ENCODE measurements at places on chromosomes 16 and 17. TPM values are rescaled to one million over a fixed set of nuclear protein-coding genes. Genes with fewer than 3 reads are reported as not detected.

The SPNS3 gene
- total RNA-seq: 4.2 TPM

The TPSB2 gene
- not detected for total RNA-seq

DNA sequence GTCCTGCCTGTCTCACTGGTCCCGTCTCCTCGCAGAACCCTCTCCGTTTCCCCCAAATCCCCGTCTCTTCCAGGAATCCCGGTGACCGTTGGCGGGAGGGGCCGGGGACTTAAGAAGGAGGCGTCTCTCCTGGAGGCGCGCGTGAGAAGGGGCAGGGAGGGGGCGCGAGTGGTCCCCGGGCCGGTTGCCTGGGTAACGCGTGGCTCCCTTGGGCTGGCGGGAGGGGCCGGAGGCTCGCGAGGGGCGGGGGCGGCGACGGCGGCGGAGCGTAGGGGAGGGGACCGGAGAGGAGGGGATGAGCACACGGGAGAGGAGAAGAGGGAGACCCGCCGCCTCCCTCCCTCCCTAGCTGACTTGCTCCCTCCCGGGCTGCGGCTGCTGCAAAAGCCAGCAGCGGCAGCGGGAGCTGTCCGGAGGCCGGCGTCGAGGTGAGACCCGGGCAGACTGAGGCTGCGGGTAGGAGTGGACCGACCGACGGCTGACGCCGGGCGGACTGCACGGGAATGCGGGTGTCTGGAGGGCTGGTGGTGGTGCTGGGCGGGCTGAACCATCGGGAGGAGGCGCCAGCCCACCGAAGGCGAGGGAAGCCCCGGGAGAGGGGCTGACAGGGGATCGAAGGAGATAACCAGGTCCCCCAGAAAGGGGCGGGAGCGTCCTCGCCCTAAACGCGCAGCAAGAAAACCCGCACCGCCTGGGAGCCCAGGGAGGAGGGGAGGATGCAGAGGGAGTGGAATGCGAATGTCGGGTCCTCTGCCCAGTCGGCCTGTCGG, at the start of gene PRRT2:
Gene PRRT2, plus strand, starts transcription at position 298 of the 770 bp plus-strand sequence. CDS start 862 bp downstream, outside the sequence.
- no peak for DNase-seq

DNA sequence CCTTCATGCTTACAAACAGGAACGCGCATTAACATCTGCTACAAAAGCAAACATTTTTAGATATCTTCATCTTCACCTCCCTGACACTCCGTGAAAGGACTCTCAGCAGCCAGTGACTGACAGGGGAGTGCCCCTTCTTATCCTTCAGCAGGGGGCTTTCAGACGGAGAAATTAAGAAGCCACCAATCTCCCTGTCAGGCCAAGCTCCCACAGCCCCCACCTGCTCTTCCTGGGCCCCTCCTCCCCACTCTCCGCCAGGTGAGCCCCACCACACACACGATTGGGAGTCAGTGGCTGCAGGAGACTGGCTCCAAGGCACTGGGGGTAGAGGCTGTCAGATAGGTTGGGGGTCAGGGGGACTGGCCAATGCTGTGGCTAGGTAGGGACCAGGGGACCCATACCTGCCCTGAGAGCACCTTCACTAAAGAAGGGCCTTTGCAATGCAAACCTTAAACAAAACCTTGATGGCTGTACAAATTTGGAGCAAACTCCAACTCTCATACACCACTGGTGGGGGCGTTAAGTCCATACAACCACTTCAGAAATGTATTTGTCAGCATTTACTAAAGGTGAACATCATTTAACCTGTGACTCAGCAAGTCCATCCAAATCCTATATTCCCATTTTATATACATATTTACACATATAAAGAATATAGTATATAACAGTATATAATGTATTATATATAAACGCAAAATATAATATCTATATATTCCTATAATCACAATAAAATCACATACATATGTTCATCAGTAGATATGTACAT, 232.2 kb downstream of the ZNF423 start:
- DNase-seq: no peak

DNA sequence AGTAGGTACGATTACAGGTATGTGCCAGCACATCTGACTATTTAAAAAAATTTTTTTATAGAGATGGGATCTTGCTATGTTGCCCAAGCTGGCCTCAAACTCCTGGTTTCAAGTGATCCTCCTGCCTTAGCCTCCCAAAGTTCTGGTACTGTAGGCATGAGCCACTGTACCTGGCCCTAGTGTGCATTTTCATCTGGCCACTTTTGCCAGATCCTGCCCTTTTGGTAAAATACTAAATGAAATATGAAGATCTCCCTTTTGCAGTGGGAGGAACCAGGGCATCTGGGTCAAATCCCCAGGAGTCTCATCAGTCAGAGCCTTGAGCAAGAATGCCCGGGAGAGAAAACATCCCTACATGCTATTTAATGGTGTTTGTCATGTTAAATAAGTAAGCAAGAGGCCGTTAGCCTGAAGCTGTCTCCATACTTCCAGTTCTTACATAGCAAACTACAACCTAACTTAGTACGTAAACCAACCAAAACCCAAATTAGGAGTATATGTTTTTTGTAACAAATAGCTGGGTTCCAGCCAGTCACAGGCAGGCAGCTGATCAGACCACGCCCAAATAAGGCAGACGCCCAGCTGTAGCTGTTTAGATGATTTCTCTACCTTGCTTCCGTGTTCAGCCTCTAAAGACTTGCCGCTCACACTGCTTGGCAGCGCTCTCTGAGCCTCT, 46.5 kb upstream of the CLEC18A start:
- no peak for DNase-seq

- DNase-seq: no peak
Measured at GRCh38 chr16:68251832-68252231, 6.7 kb downstream of the PLA2G15 start.

DNA sequence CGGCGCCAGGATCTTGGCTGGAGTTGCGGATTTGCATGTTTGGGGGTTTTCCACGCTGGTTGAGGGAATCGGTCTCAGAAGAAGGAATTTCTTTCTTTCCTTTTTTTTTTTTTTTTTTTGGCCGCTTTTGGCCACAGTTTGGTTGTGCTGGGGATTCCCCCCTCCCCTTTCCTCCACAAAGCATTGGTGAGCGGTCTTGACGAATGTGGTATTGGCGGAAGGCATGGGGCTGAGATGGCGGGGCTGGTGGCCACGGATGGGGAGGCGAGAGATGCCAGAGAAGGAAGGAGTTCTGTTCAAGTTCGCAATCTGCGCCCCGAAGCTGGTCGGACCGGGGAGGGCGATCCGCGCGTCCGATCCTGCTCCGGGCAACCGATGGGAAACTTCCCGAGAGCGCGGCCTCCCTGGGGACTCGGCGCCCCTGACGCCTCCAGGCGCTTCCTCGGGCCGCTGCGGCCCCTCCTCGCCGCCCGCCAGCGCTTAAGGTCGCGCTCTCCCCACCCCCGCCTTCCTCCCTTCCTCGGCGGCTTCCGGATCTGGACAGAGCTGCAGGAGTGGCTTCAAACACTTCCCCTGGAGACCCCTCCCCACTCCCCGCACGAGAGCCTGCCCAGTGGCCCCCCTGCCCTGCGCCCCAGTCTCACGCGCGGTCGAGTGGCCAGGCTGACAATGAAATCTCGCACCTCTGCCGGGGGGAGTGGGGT, 43.2 kb downstream of the RAI1 start:
- no peak for DNase-seq

DNA sequence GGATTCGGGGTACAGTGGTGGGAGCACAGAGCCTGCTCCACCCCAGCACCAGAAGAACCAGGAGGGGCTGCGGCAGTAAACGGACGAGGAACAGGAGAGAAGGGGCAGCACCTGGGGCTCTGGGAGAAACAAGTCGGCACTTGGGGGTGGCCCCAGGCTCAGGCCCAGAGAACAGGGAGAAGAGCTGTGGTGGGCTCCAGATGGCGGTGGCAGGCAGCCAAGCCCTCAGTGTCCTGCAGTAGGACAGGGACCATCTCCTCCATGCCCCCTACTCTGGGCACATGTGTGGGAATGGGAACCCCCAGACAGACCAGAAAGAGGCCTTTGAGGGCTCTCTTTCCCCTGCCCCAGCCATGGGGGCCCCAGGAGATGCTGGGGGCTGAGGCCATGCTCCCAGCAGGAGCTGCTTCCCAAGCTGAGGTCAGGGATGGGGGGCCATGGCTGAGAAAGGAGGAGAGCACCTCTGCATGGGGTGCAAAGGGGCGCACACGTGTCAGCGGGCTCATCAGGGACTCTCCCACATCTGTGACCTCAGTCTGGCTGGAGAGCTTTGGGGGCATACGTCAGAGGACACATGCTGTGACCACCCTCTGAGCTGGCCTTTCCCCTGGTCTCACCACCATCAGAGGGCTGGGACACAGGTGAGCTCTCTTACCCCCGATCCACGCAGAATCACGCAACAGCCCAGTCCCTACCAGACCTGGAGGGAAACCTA, 6.8 kb downstream of the USH1G start:
- DNase-seq: no peak

GRCh38 chr17:31469959-31470358, 78.5 kb downstream of the RAB11FIP4 start:
- no peak for DNase-seq

DNA sequence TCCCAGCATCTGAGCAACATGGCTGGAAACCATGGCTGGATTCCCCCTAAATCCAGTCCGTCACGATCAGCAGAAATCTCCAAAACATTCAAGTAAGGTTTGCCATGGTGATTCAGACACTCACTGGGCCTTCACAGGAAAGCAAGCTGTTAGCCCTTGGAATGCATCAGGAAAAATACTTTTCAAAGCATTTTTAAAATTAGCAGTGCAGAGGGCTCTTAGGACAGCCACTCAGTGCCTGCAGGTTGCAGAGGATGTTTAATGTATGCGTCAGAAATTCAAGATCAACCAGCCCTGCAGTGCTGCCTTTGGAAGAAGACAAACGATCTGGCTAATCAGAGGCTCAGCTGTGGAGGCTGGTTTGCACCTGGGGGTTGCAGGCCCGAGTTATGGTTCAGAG, 50.3 kb downstream of the FOXL1 start:
- DNase-seq: no peak

- DNase-seq: no peak
Measured at GRCh38 chr17:33580215-33580614, 287.1 kb upstream of the ASIC2 start.

Measured in naive thymus-derived CD4-positive, alpha-beta T cell (primary cell).